EL (cell line): ENCODE measurements at places on chromosomes 3 and 15.

GRCh38 chr15:82139823-82140268, 94.0 kb upstream of the MEX3B start:
- DNase-seq, result peak; percentile 64

DNA sequence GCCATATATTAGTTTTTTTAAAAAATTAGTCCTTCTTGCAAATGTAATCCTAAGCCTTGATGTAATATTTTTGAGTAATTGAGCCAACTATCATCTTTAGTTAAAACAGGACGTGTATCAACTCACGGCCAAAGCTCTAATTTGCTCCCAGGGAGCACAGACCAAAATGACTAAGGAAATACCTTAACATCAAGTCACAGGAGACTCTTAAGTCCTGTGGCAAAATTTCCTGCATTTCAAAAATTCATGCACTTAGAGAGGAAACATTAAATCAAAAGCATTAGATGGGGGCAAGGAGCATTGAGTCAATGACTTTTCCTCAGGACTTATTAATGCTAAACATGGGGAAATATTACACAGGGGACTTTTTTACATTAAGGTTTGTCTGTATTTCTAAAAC, 276.0 kb downstream of the MFSD1 start:
- DNase-seq, result peak; percentile 93

- DNase-seq, result peak; percentile 93
Observed at GRCh38 chr3:47009225-47010110, 30.0 kb downstream of the NBEAL2 start.

GRCh38 chr3:188082031-188082430, 71.9 kb upstream of the LPP start:
- peak; percentile 66 for DNase-seq
